Activated CD8-positive, alpha-beta memory T cell treated with anti-CD3 and anti-CD28 coated beads for 4 hours (primary cell): ENCODE measurements at places on chromosomes 13 and 19.
A peak's percentile ranks its signal among the peaks of the same experiment; 100 is the strongest.

- DNase-seq, result no peak
Observed at GRCh38 chr13:39599012-39599411, 4.0 kb downstream of the LHFPL6 start.

- DNase-seq, result no peak
Observed at GRCh38 chr19:17020385-17020784, 6.2 kb downstream of the CPAMD8 start.

DNA sequence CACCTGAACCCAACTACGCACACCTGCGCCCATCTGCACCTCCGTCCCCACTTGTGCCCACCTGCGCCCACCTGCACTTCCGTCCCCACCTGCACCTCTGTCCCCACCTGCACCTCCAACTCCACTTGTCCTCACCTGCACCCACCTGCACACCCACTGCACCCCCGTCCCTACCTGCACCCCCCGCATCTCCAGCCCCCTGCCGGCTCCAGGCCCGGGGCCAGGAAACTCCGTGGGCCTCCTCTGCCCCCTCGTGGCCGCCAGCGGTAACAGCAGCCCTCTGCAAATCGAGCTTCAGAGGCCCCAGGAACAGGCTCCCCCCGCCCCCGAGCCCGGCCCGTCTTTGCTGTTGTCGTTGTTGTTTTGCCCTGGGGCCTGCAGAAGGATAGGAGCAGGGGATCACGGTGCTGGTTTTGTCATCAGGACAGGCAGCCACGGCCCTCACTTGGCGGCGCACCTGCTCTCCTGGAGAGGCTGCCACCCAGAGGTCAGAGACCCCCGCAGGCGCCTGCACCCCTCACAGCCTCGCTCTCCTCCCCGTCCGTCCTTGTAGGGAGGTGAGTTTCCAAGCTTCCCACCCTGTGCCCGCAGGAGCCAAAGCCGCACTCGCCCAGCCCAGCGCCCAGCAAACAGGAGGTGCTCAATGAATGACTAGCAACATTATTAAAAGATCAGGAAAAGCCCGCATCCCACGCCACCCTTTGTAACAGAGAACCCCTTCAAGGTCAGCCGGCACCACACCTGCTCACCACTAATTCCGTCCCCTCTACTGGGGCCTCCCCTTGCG is 65.4 kb downstream of the GNG7 start:
- peak; percentile 53 for DNase-seq

GRCh38 chr13:112248406-112248760 is 127.8 kb upstream of the SPACA7 start:
- no peak for DNase-seq

- DNase-seq, result no peak
Observed at GRCh38 chr13:30685987-30686386, 49.4 kb upstream of the ALOX5AP start.

DNA sequence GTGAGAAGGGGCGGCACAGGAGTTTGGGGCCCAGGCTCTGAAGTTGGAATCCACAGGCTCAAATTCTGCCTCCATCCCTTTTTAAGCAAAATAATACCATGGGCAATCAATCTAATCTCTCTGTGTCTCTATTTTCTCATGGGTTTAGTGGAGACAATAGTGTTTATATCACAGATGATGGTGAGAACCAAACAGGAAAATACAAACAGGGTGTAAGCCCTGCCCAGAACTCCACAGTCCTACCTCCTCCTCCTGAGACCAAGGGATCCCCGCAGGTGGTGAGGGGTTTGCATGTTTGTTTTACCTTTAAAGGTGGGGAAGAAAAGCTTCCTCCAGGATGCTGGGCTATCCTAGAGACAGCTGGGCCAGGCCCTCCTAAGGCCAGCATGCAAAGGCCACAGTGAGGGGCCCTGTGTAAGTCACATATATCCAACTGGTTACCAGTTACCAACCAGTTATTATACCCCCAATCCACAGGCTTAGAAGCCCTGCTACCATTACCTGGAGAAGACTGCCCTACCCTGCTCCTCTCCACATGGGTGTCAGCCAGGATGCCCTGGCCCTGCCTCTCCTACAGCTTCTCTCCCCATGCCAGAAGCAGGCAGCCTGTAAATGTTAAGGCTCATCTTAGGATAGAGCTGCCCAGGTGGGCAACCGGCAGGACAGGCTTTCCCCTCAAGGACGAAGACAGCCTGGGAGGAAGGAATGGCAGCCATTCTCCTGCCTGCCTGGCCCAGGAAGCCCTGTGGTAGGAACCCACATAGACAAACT is 658.4 kb downstream of the UQCRFS1 start:
- DNase-seq, result no peak

DNA sequence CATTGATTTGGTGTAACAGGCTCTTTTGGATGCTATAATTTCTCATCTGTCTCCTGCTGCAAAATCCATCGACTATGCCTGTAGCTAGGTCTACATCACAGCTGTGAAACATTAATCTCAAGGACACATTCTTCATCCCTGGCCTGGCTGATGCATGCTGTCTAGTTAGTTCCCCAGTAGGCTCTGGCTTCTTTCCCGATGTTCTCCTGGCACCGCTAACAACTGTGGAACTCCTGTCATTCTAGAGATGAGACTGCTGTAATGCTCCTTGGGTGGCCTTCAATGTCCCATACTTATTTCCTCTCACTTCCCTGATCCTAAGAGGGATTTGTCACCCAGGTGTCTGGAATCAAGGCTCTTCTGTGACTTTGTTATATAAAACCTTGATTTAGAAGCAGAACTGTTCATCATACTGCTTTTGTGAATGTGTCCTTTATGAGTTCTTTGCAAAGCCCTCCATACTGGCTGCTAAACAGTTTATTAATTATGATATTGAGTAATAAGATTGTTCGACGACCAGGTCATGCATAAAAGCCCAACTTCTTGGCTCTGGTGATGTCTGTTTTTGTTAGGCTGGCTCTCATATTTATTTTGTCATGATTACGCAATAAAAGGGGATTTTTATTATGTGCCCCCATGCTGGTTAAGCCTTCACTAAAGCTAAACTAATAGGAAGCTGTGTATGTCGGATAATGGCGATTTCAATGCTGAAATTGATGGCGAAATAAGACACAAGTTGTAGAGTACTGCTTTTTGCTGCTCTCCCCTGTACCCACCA is 227.5 kb downstream of the DCT start:
- DNase-seq, result no peak

GRCh38 chr19:8307400-8307964 is 676 bp downstream of the CD320 start:
- no peak for DNase-seq

DNA sequence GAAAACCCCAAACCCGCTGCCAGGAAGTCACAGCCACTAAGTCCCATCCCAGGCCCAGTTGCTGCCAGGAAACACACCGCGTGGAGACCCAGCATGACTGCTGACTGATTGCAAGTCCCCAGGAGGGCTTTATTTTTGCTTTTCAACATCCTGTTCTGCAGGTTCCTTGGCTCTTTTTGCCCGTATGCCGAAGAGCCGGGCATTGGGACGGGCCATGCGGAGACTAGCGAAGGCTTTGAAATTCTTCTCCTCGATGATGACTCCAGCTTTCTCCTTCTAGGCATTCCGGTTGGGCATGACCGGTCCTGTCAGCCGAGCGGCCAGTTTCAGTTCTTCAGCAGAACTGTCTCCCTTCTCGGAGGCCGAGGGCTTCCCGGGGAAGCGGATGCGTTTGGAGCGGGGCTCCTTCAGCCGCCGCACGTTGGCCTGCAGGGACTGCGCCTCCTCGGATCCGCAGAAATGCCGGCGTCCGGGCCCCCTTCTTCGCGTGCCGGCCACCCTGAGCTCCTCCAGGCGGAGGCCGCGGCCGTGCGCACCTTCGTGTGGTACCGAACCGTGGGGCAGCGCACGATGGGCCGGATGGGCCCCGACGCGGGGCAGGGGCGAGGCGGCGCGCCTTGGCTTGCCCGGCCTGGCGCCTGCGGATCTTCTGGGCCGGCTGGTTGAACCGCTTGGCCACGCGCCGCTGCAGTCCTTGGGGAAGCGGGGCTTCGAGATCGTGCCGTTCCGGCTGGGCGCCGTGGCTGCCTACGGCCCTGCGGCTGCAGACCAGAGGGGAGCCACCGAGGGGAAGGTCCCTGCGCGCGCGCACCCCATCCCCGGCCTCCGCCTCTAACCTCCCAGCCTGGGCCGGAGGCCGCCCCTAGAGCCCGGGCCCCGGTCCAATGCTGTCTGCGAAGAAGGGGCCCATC is 15.2 kb downstream of the ZSCAN5C start:
- DNase-seq, result no peak

- no peak for DNase-seq
Observed at GRCh38 chr13:76012091-76012721, 376.1 kb downstream of the LMO7 start.

- DNase-seq, result no peak
Observed at GRCh38 chr13:103810026-103810425, 743.8 kb upstream of the SLC10A2 start.
